ENCODE measurements at places on chromosomes 1 and 21.

- no peak for DNase-seq
Measured at GRCh38 chr1:23801876-23802275, 1.3 kb upstream of the GALE start.

- peak; percentile 16 for DNase-seq
Measured at GRCh38 chr1:227901906-227902640, 45.7 kb downstream of the WNT9A start.

- DNase-seq, result no peak
Measured at GRCh38 chr1:150225546-150225945, 10.4 kb downstream of the ANP32E start.

DNA sequence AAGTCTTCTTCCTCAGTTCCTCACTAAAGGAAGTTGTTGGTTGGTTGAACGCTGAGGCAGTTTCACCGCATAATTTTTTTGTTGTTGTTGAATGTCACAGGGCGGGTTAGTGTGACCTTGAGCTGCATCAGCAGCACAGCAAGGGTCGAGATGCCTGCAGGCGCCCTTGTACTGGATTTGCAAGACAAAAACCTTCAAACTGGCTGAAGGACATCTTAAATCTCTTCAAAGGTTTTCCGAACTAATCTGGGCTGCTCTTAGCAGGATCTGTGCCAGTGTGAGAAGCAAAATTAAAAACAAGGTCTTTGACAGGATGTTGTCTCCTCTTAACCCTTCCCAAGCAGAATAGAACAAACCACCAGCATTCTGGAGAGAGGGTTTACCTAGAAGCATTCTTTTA is 59.4 kb downstream of the NRIP1 start:
- peak; percentile 30 for DNase-seq

DNA sequence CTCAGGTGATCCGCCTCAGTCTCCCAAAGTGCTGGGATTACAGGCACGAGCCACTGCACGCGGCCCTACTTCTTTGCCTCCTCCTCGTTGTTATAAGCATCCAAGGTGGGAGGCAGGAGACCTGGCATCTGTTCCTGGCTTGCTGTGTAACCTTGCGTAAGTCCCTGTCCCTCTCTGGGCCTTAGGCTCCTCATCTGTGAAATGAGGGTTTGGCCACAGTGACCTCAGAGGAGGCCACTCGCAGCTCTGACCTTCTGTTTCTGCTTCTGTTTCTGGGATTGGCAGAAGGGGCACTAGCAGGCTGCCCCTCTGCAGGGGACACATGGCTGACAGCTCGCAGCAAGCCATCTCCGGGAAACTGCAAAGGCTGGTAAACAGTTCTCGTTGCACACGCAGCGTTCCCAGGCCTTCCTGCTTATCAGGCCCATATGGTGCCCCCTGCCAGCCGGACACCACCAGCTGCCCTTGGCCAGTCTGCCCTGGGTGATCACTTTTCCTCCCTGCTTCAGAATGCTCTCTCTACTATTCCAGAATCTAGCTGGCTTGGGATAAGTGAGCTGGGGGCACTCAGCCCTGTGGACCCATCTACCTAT is 2.6 kb upstream of the LDLRAP1 start:
- no peak for DNase-seq

- DNase-seq, result no peak
Measured at GRCh38 chr1:228684607-228685006, 50.7 kb upstream of the RHOU start.

DNA sequence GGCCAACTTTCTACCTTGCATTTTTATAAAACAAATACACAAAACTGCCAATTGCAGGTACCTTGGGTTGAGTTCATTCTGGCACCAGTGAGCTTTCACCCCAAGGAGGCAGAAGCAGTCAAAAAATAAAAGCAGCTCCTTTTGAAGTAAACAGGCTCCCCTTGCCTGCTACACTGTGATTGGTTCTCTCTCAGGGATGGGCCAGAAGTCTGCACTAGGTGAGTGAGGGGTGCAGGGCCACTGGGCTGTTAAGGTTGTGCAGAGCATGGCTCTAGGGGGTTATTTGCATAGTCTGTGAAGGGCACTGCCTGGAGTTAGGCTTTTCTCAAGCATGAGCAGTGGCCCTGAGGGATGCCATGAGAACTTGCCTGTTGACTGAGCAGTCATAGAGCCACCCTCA is 39.1 kb downstream of the AKNAD1 start:
- DNase-seq, result no peak

- no peak for DNase-seq
Measured at GRCh38 chr1:176838276-176838995, 326.1 kb downstream of the ASTN1 start.

DNA sequence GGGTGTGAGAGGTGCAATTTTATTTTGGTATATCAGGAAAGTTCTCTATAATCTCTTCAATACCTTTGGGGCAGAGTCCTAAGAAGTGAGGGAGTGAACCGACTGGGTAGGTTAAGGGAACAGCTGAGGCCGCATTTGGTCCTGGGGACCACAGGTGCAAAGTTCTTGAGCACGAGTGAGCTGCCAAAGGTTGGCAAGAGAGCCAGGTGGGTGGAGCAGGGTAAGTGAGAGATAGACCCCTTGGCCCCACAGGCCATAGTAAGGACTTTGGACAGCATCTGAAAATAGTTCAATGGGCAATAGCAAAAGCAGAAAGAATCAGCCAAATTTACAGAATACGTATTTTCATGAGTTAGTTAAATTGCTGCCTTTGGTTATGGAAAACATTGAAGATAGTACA is 11.0 kb upstream of the NID1 start:
- no peak for DNase-seq

DNA sequence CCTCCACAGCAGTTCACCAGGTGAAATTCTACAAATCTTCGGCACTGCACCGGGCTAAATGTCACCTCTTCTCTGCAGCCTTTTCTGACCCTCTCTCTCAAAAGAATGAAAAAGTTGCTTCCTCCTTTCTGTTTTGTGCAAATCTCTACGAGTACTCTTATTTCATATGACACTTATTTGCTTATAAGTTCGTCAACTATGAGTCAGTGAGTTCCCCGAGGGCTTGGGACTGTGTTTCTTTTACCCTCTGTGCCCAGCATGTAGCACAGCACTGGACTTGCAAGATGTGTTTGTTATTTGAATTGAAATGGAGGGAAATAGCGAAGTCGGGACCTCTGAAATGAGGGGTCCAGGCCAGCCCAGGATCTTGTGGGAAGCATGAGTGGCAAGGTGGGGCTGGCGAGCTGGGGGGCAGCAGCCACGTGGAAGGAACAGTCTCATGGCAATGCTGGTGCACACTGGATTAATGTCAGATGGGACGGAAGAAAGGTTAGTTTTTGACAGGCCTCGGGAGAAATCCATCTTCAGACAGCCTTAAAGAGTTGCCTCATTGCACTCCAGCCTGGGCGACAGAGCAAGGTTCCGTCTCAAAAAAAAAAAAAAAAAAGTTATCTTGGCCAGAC is 6.2 kb downstream of the SLC6A9 start:
- peak; percentile 6 for DNase-seq

DNA sequence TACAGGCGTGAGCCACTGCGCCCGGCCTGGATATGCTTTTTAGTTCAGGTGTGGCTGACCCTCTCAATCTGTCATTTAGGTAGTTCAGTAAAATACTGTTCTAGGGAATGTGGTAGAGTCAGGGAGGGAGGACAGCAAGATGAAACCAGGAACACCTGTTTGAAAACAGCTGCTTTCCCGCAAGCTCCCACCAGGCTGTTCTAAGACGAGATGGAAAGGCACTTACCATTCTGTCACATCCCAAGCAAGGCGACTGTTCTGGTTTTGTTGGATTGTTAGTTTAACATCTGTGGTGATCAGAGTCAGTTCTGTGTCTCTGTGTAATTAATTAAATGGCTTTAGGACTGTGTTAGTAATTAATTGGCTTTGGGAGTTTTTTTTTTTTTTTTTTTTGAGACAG is 2.9 kb downstream of the CHAF1B start:
- DNase-seq, result no peak

DNA sequence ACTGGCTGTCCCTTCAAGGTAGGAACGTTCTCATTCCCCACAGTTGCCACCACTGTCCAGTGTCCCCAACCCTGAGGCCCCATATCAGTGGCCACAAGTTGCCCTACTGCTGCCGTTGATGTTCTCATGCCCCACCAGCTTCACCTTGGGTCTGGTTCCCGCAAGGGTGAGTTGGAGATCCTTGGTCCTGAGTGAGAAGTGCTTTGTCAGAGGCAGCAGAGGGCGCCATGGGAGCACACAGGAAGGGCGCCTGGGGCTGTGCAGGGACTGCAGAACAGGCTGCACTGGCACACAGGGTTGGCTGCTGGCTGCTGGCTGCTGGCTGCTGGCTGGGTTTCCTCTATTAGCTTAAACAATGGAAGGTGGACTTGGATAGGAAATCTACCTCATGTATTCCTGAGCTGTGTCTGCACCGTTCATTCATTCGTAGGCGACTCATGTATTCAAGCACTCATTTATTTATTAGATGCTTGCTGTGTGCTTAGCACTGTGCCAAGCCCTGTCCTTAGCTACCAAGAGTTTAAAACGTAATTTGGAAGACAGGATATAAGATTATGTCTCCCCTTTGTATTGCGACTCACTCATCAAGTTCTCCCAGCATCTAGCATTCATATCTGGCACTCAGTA is 2.1 kb upstream of the S100A9 start:
- peak; percentile 65 for DNase-seq

DNA sequence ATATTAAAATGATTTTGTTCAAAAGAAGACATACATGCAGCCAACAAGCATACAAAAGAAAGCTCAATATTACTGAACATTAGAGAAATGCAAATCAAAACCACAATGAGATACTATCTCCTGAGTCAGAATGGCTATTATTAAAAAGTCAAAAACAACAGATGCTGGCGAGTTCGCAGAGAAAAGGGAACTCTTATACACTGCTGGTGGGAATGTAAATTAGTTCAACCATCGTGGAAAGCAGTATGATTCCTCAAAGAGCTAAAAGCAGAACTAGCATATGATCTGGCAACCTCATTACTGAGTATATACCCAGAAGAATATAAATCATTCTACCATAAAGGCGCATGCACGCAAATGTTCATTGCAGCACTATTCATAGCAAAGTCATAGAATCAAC is 126.0 kb upstream of the HMCN1 start:
- no peak for DNase-seq

DNA sequence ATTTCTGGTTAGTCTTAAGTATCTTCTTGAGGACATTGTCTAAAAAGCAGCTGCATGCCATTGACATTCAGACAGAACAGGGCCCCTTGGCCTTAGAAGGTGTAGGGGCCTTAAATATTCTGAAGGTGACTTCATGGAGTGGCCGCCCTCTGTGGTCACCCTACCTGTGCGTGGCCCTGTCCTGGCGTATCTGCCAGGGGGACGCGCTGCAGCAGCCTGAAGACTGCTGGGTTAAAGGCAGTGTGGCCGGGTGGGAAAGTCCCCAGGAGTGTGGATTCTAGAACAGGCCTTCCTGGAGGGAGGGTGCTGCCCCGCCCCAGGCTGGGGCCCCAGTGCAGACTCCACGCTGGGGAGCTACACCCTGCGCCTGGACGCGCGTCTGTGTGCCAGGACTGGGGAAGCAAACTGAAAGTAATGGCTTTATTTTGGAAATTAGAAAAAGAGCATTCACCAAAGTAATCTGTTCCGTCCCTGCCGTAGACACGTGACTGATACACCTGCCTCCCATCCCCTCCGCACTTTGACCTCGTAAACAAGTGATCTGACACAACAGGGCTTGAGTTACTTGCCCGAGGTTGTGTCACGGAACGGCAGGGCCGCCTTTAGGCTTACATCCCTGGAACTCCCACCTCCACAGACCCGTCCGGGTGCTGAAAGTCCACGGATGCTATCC is 1.8 kb downstream of the AGPAT3 start:
- peak; percentile 35 for DNase-seq

DNA sequence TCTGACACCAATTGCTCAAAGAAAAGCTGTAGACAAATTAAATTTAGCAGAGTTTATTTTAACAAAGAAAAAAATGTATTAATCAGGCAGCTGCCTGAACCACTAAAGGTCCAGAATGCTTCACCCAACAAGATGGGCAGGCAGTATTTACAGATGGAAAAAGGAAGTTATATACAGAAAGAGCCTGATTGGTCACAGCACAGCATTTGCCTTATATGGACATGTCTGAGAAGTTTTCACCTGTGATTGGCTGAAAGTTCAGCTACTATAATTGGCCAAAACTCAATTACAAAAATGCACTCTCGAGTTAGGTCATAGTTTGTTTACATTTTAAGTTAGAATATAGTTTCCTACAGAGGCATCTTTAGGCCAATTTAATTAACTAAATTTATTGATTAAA is 15.1 kb upstream of the FMO1 start:
- no peak for DNase-seq

DNA sequence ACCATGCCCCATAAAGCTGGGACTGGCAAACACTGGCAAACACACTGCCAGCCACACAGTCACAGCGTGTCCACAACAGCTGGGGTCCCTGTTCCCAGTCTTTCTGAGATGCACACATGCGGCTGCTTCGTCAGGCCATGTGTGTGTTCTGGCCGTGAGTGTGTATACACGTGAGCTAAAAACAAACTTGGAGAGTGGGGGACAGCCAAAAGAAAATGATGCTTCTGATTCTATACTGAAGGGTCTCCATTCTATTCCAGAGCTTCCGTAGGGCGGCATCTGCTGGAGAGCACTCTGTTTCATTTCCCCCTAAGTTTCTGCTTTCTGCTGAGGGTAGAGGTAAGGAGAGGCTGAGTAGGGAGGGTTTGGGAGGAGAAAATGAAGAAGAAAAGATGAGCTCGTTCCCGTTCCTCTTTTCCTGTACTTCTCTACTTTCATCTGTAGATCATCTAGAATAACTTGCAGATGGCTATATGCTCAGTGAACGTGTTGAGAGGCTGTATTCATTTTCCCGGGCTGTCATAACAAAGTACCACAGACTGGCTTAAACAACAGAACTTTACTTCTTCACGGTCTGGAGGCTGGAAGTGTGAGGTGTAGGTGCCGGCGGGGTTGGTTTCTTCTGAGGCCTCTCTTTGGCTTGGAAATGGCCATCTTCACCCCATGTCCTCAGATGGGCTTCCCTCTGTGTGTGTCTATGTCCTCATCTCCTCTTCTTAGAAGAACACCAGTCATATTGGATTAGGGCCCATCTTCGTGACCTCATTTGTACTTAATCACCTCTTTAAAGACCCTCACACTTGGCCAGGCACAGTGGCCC is 151.6 kb downstream of the TOMM20 start:
- no peak for DNase-seq

- DNase-seq, result no peak
Measured at GRCh38 chr1:40044110-40044509, 3.6 kb downstream of the CAP1 start.

GRCh38 chr1:161274874-161275273 is 16.3 kb downstream of the PCP4L1 start:
- no peak for DNase-seq
